ENCODE measurements at places on chromosomes 12 and 14.
A peak's percentile ranks its signal among the peaks of the same experiment; 100 is the strongest.

- DNase-seq, result no peak
Observed at GRCh38 chr12:23816394-23816851, 133.0 kb downstream of the SOX5 start.

GRCh38 chr12:2641207-2641606, 153.6 kb upstream of the FKBP4 start:
- no peak for DNase-seq

- DNase-seq, result no peak
Observed at GRCh38 chr14:68679301-68679700, 113.6 kb downstream of the ZFP36L1 start.

DNA sequence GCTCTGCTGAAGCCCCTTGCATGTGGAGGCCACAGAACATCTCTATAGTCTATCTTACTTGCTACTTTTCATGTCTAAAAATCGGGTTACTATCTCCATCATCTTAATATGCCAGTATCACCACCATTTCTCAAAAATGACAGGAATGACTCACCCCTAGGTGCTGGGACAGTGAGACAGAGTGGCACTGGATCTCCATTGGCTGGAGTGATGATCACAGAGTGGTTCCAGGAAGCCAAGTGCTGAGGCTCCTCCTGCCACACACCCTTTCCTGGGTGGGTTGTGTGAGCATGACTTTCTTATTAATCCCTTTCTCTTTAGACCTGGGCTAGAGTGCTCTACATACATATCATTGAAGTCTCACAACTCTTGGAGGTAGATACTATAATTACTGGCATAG, 3.3 kb upstream of the ASCL1 start:
- DNase-seq, result no peak

- no peak for DNase-seq
Observed at GRCh38 chr12:132228476-132229192, 84.4 kb downstream of the NOC4L start.

GRCh38 chr12:125185740-125186470, 120.7 kb downstream of the AACS start:
- peak; percentile 70 for DNase-seq

GRCh38 chr14:44941591-44941990, 20.2 kb downstream of the KLHL28 start:
- no peak for DNase-seq

DNA sequence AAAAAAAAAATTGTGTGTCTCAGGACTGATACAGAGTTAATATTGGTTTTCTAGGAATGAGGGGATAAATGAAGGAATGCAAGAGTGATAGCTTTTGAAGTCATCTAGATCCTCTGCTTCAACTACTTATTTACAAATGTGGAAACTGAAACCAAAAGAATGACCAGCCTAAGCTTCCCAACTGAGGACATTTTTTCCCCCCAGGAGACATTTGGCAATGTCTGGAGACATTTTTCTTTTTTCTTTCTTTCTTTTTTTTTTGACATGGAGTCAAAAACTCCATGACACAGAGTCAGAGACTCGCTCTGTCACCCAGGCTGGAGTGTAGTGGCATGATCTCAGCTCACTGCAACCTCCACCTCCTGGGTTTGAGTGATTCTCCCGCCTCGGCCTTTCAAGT, 15.3 kb downstream of the DLK1 start:
- DNase-seq, result no peak

GRCh38 chr12:110193196-110193595, 69.0 kb downstream of the IFT81 start:
- no peak for DNase-seq

DNA sequence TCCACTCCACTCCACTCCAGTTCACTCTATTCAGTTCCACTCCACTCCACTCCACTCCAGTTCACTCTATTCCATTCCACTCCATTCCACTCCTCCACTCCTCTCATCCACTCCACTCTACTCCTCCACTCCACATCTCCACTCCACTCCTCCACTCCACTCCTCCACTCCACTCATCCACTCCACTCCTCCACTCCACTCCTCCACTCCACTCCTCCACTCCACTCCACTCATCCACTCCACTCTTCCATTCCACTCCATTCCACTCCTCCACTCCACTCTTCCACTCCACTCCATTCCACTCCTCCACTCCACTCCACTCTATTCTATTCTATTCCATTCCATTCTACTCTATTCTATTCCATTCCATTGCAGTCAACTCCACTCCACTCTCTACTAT, 9.8 kb downstream of the SERPINA5 start:
- DNase-seq, result no peak

DNA sequence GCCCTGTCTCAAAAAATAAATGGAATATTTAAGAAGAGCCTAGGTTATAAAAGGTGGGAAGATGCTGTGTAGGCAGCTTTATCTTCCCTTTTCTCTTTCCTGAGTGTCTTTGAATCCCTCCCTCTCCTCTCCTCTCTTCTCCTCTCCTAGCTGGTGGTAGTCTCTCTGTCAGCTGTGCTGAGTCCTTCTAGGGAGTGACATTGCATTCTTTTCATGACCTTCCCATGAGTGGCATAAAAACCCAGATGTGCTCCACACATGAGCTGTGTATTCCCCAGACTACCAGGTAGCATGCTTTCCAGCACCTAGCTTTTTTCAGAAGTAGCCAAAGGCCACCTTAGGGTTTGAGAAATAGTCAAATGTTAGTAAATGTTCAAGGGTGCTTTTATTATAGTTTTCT, 23.6 kb downstream of the SAMD4A start:
- DNase-seq, result no peak

- no peak for DNase-seq
Observed at GRCh38 chr12:107242189-107242588, 148.8 kb upstream of the CRY1 start.

- DNase-seq, result no peak
Observed at GRCh38 chr12:84696281-84696680, 216.3 kb downstream of the SLC6A15 start.

DNA sequence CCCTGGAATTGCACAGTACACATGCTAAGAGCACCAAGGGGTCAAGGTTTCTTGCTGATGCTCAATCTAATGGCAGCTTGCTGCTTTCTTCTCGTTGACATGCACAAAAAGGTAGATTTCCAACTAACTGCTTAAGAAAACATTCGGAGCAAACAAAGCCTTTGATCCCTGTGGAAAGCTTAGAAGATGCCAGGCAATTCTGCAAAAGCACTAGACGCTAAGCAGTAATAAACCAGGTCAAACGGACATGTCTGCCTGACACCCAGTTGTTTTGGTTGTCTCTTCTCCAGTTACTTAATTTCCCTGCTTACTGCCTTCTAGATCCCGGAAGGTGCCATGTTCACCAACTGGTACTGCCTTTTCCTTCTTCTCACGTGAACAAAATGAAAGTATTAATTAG, 100.5 kb upstream of the TMCC3 start:
- no peak for DNase-seq

DNA sequence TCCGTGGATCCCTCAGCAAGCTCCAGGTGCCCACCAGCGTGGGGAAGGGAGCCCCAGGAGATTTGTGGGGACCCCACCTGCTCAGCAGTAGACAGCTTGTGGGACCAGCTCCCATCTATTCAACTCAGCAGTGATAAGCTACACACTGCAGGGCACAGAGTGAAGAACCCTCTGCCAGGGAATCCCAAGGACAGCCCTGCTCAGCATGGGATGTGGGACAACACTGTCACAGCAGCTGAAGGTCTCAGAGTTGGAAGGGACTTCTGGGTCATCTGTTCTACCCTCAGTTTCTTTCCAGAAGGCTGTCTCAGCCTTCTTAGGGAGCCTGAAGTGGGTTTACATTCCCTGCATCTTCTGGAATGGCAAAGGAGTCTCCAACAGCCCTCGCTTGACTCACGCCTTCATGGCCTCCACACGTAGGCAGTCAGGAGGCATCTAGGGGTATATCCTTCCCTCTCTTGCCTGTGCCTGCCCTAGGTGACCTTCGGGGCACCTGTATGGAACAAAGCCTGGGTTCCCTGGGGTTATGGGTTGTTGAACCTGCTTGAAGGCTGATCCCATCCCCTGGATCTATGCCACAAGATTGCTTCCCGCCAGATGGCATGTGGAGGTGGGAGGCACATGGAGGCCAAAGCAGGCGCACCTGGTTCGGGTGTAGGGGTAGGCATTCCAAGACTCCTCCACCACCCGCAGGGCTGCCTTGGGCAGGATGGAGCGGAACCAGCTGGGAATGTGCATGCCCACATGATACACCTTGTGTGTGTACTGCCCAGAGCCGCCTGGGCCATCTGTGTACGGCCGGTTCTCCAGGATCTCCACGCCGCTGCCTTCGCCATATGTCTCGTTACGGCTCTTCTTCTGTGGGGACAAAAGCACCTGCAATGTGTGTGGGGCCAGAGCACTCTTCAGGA, 33.0 kb downstream of the ARL6IP4 start:
- DNase-seq, result no peak

- peak; percentile 53 for DNase-seq
Observed at GRCh38 chr14:41606282-41606531, 469 bp upstream of the LRFN5 start.

- no peak for DNase-seq
Observed at GRCh38 chr12:51005030-51005429, 21.2 kb downstream of the SLC11A2 start.

- no peak for DNase-seq
Observed at GRCh38 chr12:126685636-126686035, 1581.3 kb upstream of the TMEM132C start.

DNA sequence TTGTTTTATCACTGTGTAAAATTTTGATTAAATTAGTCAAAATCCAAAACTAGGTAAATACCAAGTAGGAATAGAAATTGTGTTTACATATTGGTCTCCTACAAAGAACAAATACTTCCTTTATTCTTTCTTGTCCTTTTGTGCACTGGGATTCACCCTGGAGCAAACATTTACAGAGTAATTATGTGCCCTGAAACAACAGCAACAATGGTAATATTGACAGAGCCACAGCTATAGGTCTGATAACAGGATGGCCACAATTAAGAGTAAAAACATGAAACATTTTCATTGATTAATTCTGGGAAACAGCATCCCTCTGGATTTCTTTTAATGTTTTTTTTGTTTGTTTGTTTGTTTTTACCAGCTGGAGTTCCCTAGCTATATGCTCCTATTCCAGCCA, 61.2 kb downstream of the SLC38A6 start:
- DNase-seq, result no peak

DNA sequence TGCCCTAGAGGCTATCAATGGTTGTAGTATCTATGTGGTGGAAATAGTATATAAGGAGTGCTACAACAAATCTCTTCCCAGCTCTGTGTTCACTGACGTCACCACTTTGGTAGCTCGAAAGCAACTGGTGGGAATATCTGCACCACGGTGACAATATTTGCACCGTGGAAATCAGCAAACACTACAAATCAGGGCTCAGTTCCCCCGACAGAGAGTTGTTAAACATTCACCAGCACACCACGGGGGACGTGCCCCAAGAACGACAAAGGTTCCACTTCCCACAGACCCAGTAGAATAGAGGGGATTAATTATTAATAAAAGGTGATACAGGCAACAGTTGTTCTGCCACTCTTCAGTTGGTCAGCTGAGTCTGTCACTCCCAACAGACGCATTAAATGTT, 98.4 kb downstream of the CCDC60 start:
- DNase-seq, result no peak

- no peak for DNase-seq
Observed at GRCh38 chr12:3931206-3931605, 58.0 kb upstream of the PARP11 start.

GRCh38 chr14:69637503-69638031, 26.2 kb downstream of the SUSD6 start:
- DNase-seq, result no peak

- DNase-seq, result no peak
Observed at GRCh38 chr12:110687396-110688169, 1.3 kb downstream of the HVCN1 start.

DNA sequence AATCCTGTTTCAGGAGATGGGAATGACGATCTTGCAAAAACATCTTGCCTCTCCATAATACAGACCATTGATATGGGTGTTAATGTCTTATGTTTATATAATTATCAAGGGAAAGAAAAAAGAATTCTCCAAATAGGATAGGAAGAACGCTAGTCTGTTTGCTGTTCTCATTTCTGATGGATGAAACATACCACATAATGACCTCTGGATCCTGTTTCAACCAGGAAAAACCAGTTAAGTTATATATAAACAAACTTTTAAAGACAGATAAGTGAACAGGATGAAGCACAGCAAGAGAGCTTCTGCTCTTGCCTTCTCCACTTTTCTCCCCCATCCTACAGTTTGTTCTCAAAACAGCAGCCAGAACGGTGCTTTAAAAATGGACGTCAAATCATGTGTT, 27.8 kb downstream of the COQ6 start:
- DNase-seq, result no peak

- no peak for DNase-seq
Observed at GRCh38 chr12:25463521-25463920, 89.6 kb downstream of the LMNTD1 start.

GRCh38 chr12:52662093-52662917, 10.3 kb upstream of the KRT2 start:
- DNase-seq, result no peak

DNA sequence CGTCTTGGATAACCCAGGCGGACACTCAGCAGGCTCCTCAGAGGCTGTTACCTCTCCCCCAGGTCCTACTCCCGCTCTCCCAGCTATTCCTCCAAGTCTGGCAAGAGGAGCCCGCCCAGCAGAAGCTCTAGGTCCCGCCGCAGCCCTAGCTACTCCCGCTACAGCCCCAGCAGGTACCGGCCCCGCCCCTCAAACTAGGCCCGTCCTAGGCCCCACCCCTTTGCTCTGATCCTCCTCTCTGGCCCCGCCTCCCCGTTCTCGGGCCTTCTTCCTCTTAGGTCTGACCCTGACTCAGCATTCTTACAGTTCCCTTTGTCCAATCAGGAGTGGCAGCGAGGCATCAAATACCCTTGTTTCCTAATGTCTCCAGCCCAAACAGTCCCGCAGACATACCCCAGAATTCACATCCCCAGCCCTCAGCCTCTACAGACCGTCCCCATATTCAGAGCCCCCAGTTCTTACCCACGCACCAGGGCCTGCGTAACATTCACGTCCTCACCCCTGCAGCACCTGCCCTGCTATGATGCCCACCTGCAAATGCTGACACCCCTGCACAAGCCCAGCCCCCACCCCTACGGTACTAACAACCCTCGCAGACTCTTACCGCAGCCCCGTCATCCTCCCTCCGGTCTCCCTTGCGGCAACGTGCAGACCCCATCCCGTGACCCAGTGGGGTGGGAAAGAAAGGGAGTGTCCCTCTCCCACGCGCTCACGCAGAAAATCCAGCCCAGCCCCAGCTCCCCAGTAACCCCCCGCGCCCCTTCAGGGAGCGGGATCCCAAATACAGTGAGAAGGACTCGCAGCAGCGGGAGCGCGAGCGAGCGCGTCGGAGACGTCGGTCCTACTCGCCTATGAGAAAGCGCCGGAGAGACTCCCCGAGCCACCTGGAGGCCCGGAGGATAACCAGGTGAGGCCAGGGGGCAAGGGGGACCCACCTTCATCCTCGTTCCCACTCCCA, 25.0 kb upstream of the HSPB8 start:
- DNase-seq, result peak; percentile 11

DNA sequence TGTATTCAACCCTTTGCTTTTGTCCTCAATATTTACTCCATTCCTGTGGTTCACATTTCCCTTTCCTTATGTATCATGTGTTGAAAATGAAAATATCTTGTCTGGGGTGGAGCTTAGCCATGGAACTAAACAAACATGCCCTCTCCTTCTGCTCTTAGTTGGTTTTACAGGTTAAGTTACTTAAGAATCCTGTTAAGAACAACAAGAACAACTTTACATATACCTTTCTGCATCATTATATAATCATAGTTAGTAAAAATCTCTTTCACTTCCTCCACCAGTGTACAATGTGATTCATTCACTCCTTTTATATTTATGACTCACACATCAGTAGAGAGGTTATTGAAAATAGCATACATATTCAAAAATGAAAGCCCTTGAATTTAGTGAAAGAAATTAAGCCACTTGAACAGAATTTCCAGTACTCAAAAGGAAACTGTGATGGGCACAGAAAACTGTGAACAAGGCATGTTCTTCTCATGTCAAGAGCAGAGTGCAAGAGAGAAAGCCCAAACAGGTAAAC, 307.7 kb downstream of the CCDC91 start:
- no peak for DNase-seq

Data from amygdala (tissue), 56 donors.